ENCODE measurements at places on chromosomes 3 and 15. TPM values are rescaled to one million over a fixed set of nuclear protein-coding genes. Genes with fewer than 3 reads are reported as not detected.

C2CD4A gene
- total RNA-seq, result not detected

AHSG gene
- total RNA-seq, result not detected

ABI3BP gene
- total RNA-seq, result 40.7 TPM

CFAP20DC gene
- total RNA-seq, result 0.22 TPM

DNA sequence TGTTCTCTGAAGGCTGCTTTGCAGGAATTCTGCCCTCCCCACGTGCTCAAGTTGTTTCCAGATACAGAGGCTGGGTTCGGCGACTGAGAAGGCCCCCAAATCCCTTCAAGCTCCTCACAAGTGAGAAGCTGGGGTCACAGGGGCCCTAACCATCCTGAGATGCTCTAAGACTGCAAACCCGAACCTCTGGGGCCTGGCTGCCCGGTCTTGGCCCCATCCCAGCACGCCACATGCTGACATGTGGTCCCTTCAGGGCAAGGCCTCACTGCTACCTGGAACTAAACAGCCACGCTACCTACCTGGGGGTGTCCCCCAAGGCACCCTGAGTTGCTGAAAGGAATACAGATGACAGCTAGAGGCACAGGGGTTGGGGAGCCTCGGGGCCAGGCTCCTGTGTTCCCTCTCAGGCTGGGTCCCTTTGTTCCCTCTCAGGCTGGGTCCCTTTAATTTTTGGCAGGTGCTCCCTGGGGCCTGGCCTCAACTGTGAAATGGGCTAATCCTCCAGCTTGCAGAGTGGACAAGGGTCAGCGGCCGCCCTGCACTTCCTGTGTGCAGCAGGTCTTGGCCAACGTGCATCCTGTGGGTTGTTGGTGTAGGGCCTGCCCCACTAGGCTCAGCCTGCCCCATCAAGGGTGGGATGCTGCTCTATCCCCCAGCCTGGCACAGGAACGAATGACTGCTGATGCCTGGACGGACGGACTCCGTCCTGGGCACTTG lies 32.5 kb downstream of the KLHL25 start:
- DNase-seq, result no peak

DNA sequence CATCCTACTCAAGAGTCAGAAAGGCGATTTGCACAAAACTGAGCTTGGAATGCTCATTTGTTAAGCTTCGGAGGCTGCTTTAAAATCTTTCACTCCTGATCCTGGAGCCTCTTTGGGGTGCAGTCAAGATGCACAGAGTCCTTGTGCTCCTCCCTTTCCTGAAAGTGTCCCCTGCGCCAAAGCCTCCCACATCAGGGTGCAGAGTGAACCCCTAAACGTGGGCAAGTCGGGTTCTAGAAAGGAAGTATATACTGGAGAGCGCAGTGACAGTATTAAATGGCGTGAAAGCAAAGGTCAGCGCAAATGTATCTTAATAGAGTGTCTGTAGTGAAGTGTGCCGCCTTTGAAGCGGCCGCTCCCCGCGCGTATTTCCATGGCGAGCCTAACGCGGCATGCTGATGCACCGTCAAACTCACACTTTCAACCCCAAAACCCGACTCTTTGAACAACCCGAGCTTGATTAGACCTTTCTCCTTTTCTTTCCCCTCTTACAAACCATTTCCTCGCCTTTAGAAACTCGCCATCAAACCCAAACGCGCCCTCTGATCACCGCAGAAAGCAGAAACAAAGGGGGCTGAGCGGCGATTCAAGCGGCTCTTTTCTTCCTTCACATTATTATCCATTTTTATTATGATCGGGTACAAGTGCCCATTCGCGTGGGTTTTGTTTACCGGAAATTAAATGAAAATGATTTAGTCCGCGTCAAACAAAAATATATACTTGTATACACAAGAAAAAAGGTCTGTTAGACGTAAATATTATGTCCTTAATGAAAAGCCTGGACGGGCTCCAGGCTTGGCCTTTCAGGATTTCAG lies 18.3 kb downstream of the ZIC4 start:
- no peak for DNase-seq

DNA sequence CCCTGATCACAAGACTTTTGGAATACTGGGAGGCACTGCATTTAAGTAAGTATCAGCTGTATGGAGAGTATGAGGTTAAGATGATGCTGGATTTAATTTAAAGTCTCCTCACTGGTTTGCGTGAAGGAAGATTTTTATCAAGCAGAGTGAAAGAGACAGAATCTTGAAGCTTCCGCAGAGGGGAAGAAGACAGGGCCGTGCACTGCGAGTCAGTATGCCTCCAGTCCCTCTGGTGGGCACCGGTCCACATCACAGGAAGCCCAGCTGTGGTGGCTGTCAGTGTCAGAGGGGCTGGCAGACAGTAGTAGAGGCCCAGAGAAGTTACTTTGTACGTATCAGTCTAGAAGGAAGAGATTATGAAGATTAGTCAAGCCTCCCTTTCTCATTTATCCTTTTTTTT lies 379.0 kb upstream of the TPRG1 start:
- DNase-seq, result no peak

DNA sequence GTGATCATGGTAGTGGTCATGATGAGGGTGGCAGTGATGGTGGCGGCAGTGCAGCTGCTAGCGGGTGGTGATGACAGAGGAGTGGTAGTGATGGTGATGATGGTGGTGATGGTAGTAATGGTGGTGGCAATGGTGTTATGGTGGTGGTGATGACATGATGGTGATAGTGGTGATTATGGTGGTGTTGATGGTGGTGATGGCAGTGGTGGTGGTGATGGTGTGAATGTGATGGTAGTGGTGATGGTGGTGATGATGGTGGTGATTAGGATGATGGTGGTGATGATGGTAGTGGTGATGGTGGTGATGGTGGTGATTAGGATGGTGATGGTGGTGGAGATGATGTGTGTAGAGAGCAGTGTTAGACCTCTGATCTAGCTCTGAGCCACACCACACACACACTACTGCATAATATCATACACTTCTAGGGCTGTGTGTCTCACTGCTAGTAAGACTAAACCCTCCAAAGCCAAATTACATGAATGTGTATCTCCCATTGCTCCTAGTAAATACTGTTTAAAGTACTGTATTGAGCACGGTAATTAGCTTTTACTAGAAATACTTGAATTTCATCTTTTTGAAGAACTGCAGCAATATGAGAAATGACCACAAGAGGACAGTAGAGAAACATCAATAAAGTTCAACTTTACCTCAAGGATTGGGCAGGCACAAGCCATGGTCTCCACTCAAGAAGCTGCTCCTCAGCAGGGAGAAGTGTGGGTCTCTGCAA lies 28.8 kb downstream of the TMED3 start:
- no peak for DNase-seq

GRCh38 chr15:25087137-25087536 lies 132.3 kb downstream of the SNRPN start:
- no peak for DNase-seq

DNA sequence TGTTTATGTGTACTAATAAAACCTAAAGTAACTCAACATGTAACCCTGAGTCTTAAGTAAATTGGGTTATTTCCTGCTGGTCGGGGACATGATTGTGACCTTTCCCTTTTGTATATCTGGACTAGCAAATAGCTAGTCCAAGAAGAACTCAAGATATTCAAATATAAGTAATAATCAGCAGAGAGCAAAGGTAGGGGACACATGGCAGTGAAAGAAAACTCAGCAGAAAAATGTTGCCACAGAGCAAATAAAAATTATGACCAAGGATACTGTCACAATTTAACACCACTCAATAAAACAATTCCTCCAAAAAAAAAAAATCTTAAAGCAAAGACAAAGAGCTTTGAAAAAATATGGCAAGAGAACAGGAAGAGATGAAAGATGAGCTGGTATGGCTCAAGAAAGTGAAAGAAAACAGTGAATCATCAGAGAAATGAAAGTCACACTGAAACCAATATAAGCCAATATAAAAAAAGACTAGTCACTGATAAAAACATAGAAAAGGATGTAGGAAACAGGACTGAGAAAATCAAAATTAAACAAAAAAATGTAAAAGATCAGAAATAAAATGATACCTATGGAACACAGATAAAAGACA lies 43.4 kb downstream of the HLTF start:
- no peak for DNase-seq

All from Right ventricle myocardium inferior (tissue), 1 donor.